ENCODE measurements at places on chromosomes 2 and 18.

GRCh38 chr18:40925071-40925541, 1029.9 kb upstream of the PIK3C3 start:
- peak; percentile 32 for DNase-seq

DNA sequence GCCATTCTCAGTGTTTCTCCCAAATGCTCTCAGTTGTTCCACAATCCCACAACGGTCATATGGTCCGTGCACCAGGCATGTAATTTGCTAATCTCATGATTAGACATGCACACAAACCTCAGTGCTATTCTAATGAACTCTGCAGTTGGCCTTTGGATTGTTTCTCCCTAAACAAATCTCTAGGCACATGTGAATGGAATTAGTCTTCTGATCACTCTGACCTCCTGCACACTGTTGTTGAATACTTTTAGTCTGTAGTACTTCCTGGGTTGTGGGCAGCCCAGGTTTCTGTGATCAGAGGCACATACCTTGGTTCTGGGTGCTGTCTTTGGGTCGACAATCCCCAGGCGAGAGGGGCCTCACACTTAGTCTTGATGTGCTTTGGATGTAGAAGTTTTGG, 498.7 kb upstream of the SPRED2 start:
- no peak for DNase-seq

DNA sequence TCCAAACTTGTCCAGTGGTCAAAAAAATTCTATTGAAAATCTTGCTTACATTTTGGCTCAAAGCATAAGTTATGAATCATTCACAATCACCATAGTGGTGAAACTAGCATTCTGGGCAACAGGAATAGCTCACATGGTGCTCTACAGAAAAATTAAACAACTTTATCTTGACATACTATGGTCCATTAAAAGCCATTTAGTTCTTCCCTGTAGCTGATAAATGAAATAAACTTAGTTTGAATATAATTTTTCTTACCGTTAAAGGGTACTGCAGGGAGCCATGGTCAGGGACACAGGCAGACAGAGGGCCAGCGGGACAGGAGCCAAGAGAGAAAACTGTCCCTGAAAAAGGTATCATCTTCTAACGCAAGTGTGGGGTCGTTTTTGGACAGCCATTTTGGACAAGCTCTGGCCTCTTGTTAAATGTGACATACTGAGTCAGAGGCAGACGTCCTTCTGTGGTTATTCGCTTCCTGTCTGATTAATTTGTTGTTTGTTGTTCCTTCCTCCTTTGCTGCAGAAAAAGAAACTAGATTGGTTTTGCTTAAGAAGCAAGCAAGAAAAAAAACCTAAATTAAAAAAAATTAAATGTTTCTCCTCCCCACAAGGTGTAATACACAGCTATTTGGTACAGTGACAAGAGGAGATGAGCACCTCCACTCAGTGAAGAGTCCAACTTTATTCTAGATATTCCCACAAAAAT, at the start of gene WIPF1:
WIPF1 (minus strand) TSS at position 460 of the 703 bp plus-strand sequence. CDS start 12,231 bp downstream, outside the sequence.
- DNase-seq, result peak; percentile 58

GRCh38 chr2:29580223-29580622, 341.2 kb downstream of the ALK start:
- DNase-seq, result peak; percentile 82

- DNase-seq, result no peak
These were observed 213.5 kb downstream of the CMPK2 start for GRCh38 chr2:6652251-6652650.

GRCh38 chr2:677056-677958, at the start of gene TMEM18:
Gene TMEM18 (minus strand): TSS chr2:677406. CDS start chr2:677345, 61 bp downstream.
- peak; percentile 99 for DNase-seq

DNA sequence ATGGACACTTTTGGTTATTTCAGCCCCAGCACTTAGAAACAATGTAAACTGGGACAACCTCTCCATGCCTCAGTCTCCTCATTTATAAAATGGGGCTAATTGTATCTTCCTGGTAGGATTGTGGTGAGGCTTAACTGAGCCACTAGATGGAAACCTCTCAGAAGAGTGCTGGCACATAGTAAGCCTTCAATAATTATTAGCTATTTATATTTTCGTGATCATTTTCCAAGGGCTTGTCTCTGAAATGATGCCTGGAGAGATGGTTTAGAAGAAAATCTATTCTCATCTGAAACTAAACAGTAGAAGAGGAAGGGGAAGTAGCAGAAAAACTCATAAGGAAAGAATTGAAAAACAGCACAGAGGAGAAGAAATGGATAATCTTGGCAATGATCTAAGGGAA, 6.8 kb downstream of the RAX start:
- DNase-seq, result no peak

DNA sequence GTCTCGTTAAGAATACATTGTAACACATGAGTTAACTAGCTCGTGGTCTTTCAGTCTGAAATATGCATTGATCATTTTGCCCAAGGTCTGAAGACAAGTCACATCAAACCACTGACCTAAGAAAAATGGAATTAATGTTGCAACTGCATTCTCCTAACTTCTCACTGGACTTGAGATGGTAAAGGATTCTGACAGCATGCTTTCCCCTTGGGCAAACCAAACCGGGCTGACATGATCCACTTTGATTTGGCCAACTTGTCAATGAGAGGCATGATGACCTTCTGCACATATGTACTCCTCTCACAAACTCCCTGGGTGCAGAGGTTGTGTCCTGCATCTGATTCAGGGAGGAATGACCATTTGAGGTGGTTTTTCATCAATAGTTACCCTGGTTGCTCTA, 1982.5 kb upstream of the PIK3C3 start:
- DNase-seq, result no peak

DNA sequence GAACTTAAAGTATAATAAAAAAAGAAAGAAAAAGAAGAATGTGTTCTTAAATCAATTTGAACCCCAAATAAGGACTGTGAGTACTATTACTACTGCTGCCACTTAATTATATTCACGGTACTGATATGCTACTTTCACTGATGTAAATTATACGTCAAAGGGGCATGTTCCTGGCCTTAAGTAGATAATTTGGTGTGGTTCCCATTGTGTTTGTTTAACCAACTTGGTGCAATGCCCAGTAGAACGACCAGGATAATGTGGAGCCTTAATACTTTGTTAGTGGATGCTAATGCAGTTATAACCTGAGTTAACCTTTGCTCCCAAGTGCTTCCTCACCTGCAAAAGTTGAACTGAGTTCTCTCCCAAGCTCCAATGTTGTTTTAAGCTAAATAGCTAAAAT, 142.0 kb downstream of the NR4A2 start:
- DNase-seq, result no peak

GRCh38 chr2:191226196-191226595, 19.0 kb upstream of the MYO1B start:
- DNase-seq, result peak; percentile 68

DNA sequence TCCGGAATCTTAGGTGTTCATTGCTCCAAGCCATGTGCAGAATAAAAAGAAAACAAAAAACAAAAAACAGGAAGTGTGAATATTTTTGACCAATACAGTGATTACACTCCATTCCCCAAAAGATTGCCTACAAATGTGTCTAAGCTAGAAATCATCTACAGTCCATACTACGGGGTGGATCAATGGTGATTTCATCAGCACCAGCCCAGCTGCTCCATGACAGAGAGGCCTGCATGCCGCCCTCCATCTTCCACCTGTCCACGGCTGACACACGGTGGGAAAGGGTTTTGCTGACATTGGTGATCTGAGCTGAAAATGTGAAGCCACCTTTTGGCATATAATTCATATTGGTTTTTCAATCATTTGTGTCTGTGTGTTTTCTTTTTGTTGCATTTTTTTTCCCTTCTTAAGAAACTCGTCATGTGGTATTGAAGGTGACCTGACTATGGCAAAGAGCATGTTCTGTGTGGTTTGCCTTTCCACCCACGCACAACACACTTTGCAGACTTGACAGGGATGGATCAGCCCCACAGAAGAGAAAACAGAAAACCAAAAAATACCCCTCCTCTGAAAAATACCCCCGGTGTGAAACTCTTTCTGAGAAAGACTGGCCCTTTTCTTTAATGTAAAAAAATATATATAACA, 533.1 kb downstream of the RNF144A start:
- no peak for DNase-seq

DNA sequence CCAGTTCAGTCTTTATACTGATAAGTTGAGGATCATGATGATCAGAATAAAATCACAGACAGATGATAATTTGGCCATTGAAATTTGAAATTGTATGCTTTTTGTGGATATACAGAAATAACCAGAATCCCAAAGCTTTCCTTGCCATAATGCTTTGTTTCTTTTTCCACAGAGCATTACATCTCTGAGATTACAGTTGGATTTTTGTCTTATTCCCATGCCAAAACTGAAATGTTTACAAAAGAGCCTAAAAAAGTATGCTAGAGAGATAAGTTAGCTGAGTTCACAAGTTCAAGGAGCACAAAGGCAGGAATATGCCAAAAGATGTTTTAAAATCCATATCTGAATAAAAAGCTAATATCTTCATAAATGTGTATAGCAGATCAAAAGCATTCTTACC, 321.3 kb downstream of the PID1 start:
- DNase-seq, result no peak

GRCh38 chr2:236702657-236703372, 133.2 kb downstream of the ACKR3 start:
- DNase-seq, result no peak

DNA sequence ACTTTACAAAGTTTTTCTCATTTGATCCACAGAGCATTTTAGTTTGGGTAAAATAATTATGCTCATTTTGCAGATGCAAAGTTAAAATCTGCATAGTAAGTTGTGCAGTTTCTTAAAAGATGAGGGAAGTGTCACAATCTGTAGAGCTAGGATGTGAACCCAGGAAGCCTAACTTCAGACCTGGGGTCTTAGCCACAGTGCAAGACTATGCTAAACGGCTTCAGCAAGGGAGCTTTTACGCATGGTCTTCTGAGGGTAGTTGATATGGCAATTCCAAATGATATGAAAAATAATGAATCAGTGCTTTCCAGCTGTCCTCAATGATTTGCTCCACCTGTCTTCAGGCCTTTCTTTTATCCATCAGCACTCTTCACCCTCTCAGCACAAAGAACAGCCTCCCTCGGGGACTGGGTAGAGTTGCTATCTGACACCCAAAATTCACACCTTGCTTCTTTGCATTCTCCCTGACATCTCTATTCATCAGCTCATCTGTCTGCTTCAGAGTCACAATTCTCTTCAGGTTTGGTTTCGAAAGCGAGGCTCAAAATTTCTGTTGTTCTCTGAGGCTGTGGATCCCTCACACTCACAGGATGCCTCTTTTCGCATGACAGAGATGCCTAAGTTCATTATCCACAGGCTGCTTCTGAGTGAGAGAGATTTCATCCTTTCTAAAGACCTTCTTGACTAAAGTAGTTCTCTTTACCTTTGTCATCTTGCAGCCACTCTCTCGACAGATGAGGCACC, 302.5 kb downstream of the NRXN1 start:
- no peak for DNase-seq

DNA sequence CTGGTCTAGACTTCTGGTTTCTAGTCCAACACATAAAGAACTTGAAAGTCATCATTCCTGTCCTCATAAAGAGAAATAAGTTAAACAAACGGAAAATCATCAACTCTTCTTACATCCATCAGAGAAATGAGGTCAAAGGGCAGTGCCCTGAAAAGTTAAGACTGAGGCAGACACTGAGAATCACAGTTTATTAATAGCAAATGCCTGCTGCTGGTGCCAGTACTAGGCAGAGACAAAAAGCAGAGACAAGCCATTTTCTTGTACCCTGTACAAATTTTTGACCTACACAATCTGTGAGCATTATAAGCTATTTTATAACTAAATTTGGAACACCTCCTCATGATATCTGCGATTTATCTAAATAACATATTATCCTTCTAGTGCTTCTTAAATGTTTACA, 36.8 kb downstream of the ATF2 start:
- DNase-seq, result no peak

DNA sequence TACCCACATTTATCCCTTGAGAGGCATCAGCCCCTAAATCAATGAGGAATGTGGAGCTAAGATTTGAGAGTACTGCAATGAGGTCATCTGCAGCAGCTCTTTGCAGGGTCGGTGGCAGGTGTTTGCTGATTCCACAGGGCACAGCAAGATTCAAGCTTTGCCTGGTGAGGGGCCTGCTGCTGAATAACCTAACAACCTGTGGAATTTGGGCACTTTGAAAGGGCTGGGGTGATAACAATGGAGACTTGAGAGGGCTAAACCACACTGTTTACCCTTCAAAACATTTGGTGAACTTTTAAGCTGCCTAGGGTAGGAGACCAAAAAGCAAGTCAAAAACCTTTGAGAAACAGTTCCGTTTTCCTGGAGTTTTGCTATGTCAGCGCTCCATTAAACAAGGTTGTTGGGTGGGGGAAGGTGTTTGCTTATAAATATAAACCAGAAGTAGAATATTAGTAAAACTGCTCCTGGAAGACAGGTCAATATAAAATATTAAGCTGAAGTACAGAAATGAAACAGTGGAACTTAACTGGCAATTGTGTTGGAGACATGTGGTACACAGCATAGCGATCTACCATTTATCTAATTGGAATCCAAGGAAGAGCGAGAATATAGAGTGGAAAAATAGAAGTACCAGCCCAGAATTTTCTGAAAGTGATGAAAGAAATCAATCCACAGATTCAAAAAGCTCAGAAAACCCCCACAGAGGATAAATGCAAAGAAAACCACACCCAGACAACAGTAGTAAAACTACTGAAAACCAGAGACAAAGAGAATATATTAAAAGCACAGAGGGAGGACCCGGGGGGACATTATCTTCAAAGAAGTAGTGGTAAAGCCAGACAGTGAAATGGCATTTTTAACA, 15.7 kb downstream of the COPS8 start:
- no peak for DNase-seq

DNA sequence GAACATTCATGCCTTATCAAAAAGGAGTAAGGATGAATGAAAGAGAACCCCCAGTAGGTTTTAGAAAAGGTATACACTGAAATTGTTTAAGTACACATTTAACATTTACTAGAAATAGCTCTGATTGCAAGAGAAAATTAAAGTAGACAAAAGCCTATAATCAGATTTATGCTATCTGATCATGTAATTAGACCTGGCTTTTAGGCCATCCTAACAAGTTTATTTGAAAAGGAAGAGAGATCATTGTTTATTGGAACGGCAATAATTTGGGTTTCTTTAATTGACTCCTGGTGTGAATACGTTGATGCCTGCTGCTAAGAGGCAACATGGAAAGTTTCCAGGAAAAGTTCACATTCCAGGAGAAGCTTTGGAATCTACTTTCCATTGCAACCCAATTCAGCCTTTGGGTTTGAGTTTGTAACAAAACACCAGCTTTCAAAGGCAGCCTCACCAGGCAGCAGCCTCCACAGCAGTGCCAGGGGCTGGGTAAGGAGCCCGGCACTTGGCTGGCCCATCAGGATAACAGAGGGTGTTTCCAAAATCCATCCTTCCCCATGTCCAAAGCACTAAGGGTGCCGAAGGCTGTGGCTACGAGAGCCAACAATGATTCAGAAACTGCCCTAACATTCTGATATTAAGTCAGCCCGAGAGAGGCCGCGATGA, 18.0 kb downstream of the FZD7 start:
- peak; percentile 85 for DNase-seq

DNA sequence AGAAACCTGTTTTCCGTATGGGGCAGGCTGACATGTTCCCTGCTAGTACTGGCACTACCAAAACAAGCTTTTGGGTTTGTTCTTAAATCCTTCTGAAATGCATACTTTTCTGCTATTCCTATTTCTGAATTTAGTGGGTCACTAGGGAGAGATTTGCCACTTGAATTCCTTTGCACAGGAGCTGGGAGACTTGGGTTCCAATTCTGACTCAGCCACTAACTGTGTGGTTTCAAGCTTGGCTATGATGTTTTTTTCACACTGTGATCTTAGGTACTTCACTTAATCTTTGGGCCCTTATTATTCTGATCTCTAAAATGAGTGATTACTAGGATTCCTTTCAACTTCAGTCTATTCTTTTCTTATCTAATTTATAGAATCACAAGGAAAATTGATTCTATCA, 105.5 kb downstream of the BCL11A start:
- DNase-seq, result no peak

- no peak for DNase-seq
These were observed 27.1 kb downstream of the TTC39C start for GRCh38 chr18:24041691-24042090.
